ENCODE measurements at places on chromosomes 5 and 9.

- DNase-seq, result no peak
These were observed 46.1 kb upstream of the RNU6ATAC start for GRCh38 chr9:134210511-134210907.

- DNase-seq, result peak; percentile 43
These were observed 5.5 kb downstream of the DNAJB5 start for GRCh38 chr9:34994900-34995669.

GRCh38 chr9:105500108-105500766, 52.4 kb downstream of the FSD1L start:
- no peak for DNase-seq

DNA sequence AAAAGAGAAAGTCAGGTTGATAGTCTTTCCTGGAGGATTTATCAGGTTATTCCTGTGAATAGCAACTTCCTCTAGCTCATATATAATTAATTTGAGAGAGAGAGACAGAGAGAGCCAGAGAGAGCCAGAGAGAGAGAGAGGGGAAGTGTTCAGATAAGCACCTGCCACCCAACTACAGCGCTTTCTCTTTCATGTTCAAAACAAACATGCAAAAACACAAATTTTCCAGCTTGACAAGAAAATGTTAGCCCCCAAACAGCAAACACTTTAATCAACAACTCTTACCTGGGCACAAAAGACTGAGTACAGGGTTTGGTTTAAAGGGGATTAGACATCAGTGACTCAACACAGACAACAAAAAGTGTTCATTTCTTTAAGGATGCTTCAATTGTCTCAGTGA, 61.7 kb upstream of the PLPP6 start:
- no peak for DNase-seq

- DNase-seq, result no peak
These were observed 141.9 kb upstream of the SLC12A2 start for GRCh38 chr5:127941646-127942045.

DNA sequence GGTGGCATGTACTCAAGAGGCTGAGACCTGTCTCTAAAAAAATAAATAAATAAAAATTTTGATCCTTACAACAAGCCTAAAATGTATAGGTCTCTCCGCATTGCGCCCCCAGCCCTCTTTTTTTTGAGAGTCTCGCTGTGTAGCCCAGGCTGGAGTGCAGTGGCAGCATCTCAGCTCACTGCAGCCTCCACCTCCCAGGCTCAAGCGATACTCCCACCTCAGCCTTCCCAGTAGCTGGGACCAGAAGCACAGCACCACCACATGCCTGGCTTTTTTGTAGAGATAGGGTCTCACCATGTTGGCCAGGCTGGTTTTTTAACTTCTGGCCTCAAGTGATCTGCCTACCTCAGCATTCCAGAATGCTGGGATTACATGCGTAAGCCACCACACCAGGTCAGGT, 2.2 kb upstream of the GARIN3 start:
- no peak for DNase-seq

- DNase-seq, result peak; percentile 31
These were observed 1247.0 kb upstream of the ACO1 start for GRCh38 chr9:31137176-31138160.

DNA sequence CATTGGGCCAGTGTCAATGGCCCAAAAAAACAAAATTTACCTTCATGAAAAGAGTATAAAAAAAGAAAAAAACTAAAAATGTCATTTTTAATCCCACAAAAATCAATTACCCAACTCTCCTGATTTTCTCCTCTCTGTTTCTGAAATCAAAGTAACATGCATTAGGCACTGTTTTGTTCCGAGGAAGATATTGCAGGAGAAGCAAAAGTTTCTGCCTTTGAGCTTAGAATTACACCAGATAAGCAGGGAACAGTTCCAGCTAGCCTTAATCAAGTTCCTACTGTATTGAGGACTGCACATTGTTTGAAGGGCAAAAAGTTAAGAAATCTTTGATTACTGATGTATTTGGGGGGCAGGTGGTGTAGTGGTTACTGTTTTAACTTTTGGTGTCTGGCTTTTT, 1.1 kb upstream of the PRKAA1 start:
- no peak for DNase-seq

- DNase-seq, result no peak
These were observed 68.3 kb downstream of the HMGCR start for GRCh38 chr5:75405296-75405695.

DNA sequence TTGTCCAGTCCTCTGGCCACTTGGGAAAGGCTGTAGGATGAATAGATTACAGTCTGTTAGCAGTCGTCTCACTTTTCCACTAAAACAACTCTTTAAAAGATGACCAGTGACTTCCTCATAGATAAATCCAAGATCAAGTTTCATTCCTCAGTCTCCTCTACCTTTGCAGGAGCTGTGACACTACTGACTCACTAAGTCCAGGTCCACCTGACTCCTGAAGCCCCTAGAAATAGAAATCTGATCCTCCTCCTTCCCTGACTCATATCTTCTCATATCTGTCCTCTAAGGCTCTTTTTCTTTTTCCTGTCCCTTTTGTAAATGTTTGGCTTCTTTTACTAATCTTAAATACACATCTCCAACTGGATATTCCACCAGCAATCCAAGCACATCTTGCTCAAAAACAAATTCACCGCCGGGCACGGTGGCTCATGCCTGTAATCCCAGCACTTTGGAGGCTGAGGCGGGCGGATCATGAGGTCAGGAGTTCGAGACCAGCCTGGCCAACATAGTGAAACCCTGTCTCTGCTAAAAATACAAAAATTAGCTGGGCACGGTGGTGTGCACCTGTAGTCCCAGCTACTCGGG, 2.6 kb downstream of the CCDC125 start:
- DNase-seq, result no peak

- DNase-seq, result peak; percentile 5
These were observed 170.9 kb downstream of the PALM2AKAP2 start for GRCh38 chr9:109950710-109951443.

DNA sequence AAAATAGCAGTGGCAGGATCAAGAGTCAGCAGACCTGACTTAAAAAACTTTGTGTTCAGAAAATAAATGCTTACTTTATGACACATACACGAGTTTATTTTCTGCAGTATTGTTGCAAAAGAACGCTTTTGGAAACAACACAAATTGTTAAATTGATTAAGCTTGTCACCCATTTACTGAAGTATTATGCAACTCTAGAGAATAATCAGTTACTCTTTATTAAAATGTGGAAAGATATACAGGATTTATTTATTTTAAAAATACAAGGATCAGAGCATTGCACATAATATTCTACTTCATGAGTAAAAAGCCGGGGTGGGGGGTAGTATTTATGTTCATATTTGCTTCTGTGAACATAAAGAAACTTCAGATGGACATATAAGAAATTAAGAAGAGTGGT, 20.0 kb downstream of the FYB1 start:
- no peak for DNase-seq

DNA sequence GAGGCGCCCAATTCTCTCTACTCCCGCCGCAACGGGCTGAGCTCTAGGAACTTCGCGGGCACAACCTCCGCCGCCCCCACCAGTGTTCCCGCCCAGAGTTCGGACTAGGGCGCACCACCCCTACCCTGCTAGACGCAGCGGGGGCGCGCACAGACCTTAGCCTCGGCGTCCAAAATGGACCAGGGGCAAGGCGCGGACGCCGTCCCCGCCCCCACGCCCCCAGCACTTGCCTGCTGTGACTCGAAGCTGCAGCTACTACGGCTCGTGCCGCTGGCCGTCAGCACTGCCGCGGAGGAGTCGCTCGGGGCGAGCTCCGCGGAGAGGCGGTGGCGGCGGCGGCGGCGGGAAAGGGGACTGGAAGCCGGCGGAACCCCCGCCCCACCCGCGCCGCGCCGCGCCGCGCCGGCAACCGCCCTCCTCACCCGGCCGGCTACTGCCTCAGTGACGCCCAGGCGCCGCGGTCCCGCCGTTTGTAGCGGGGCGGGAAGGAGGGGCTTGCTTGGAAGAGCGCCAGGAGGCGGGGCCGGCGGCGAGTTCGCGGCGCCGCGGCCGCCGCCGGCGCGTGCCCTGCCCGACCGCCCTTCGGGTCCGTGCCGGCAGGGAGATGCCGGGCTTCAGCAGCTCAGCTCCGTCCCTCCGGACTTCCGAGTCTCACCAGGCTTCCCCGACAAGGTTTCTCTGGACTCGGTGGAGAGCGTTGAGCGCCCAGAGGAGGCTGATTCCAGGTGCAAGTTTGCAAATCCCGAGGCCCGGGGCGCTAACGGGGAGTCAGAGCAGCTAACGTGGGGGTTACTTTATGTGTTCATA, 4.5 kb downstream of the ELAVL2 start:
- no peak for DNase-seq

DNA sequence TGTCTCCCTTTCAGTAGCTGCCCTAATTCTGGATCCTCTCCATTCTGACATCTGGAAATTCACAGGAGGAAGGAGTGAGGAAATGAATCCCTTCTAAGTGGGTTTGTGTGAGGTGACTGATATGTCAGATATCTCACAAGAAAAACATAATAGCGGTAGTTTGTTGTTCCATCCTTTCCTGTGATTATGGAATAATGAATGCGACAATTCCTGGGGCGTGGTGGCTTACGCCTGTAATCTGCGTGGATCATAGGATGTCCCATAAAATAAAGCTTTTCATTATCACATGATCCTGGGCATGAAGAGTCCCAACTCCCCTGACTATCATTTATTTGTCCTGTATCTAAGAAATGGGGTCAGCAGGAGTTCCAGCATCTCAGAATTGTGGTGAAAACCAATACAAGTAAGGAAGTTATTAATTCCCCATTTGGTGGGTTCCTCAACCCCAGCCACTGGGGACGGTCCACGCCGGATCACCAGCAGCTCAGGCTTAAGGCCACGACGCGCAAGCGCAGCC, 375 bp upstream of the C5orf24 start:
- no peak for DNase-seq

GRCh38 chr5:43045236-43045635, 5.1 kb upstream of the ANXA2R start:
- no peak for DNase-seq

GRCh38 chr5:33994845-33995244, 10.4 kb upstream of the SLC45A2 start:
- no peak for DNase-seq

- no peak for DNase-seq
These were observed 17.1 kb upstream of the FBXL17 start for GRCh38 chr5:108398964-108399363.

- no peak for DNase-seq
These were observed 10.8 kb upstream of the SLC12A7 start for GRCh38 chr5:1122511-1123294.

DNA sequence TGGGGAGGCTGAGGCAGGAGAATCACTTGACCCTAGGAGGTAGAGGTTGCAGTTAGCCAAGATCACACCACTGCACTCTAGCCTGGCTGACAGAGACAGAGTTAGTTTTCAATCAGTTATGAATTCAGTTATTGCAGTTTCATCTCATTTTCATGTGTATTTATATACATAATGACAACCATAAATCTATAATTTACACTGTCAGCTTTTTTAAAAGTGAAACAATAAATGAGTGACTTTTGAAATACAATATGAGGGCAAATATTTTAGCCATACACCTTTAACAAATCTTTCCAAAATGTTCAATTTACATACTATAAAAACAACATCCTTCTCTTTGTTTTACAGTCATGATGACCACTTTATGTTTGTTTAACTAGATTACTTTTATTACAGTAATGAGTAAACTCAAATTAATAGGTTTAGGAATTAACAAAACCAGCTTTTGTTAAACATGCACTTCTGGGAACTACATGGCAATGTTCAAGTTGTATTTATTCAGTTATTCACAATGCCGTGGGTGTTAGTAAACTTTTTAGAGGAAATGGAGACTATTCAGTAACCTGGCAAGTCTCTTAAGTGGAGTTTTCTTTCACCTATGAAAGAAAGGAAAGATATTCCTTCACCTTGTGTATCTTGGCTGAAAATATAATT, 12.7 kb downstream of the TYRP1 start:
- DNase-seq, result no peak

DNA sequence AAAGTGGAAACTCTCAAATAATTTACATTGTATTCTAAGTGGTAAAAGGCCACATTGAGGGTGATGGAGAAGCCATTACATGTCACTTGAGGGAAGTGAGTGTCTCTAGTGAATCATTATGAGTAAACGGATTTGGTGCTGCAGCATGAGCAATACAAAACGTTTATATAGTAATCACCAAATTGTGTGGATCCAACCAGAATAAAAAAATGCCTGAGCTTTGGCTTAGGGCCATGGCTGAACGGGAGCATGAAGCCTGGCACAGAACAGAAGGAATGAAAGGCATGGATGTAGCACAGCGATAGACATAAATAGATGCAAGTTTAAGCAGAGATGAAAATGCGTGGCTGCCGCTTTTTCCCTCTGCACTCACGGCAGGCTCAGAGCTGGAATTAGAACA, 58.3 kb downstream of the PTTG1 start:
- DNase-seq, result no peak

- no peak for DNase-seq
These were observed 223.2 kb downstream of the FSTL4 start for GRCh38 chr5:133389066-133389590.

Data from HepG2 (cell line).